T47D (cell line): ENCODE measurements at places on chromosomes 13 and 19.

GRCh38 chr13:99572131-99572530, 70.9 kb downstream of the TM9SF2 start:
- no peak for DNase-seq

DNA sequence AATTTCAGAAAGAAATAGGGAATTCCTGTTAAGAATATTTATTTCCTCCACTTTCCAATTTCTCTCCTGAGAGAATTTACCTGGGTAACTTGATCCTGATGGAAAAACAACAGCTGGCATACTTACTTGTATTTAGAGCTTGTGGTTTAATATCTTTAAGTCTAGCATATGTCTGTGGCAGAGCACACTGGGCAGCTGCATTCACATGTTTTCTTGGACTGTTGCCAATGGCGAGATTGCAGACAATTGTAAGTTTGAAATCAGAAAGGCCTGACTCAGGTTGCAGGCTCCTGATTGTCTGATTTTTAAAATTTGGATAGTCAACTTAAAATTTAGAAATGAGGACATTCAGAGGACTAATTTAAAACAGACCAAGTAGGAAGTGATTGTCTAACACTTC, 66.9 kb downstream of the NHLRC3 start:
- no peak for DNase-seq

- peak; percentile 65 for DNase-seq
Observed at GRCh38 chr19:33416307-33417215, 43.1 kb downstream of the CEBPG start.

DNA sequence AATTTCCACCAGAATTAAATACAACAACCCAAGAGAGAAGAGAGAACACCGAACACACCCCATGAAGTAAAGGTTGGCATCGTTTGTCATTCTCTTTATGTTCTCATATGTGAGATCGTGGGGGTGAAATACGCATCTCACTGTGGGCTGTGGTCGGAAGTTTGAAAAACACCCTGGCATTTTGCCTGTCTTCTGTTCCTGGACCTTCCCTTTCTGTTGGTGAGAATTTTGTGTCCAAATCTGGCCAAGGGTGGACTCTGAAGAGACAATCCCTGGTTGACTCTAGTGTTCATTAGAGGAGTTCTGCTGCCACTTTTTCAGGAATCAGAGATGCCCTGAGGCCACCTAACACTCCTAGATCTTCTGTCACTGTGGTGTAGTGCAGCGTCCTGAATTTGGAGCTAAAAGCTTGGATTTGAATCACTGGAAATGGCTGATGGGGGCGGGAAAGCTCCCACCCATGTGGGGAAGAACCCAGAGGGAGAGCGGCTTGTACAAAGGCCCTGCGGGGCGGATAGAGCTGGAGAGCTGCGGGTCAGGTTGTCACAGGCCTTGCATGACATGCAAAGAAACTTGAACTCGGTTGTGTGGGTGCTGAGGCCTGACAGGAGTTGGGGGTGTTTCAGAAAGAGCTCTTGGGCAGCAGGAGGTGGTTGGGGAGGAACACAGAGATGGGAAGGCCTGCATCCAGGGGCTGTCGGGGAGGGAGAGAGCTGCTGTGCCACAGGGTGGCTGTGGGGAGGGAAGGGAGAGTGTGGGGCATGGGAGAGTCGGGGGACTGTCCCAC, 11.1 kb upstream of the SPATA13 start:
- DNase-seq, result no peak

DNA sequence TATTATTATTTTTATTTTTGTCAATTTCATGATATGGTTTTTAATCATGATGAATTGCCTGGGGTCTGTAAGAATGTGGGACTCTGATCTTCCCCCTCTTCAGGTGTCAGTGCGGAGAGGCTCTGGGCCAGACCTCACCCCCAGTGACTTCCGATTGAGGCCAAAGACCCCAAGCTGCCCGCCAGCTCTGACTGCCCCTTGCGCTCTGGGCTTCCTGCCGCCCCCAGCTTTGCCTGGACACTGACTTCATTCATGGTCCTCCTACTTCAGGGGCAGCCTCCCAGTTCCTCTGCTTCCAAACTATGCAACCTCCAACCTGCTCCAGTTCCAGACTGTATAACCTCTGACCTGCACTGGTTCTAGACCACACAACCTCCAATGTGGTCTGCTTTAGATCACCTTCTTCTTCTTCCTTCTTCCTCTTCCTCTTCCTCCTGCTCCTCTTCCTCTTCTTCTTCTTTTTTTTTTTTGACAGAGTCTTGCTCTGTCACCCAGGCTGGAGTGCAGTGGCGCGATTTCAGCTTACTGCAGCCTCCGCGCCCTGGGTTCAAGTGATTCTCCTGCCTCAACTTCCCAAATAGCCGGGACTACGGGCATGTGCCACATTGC, 6.7 kb upstream of the PPP5C start:
- DNase-seq, result no peak

DNA sequence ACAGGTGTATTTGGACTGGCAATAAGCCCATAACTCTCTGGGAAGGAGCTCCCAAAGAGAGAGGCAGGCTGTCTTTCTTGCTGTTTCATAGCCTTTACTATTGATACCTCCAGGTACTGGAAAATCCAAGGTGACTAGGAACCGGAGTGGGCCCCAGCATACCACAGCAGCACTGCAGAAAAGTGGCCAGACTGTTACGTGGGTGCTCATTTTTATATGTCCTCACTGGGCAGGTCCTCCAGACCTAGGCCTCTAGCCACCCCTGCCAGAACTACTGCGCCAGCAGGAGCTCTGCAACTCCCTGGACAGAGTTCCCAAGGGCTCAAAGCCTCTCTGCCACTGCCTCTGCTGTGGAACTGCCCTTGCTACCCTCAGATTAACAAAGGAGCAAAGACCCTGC, 46.4 kb downstream of the LIG4 start:
- no peak for DNase-seq

DNA sequence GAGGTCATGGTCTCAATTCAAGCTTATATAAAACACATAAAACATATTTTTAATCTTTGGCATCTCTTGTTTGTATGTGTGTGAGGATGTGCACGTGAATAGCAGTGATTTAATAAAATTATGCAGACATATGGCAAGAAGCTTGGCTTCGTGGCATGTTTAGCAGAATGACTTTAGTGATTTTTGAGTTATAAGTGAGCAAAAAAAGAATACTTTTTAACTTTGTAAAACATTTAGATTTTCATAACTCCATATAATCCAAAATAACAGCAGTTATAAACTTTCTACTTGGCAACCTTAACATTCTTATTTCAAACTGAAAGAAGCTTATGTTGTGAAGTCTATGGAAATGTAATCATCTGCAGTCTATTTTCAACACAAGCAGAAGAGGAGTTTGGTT, 120.6 kb downstream of the SLITRK1 start:
- DNase-seq, result no peak

DNA sequence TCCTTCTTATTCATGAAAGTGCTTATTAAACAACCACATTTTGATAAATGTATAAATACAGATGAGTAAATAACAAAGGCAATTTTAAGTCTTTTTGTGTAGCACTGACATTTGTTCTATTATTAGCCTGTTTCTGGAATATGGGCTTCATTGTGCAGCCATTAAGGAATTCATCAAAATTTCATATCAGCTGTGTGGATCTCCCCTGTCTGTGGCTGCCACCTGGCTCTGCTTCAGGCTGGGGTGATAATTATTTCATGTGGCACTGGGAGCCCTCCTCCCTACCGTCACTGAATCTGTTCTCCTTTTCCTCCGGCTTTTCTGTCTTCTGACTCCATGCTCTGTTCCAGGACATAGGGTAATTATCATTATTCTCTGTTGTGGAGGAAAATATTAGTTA, 57.1 kb downstream of the LMO7 start:
- no peak for DNase-seq

- DNase-seq, result no peak
Observed at GRCh38 chr19:3382460-3383100, 16.2 kb downstream of the NFIC start.

- no peak for DNase-seq
Observed at GRCh38 chr13:74768521-74769085, 634.4 kb upstream of the KLF12 start.

DNA sequence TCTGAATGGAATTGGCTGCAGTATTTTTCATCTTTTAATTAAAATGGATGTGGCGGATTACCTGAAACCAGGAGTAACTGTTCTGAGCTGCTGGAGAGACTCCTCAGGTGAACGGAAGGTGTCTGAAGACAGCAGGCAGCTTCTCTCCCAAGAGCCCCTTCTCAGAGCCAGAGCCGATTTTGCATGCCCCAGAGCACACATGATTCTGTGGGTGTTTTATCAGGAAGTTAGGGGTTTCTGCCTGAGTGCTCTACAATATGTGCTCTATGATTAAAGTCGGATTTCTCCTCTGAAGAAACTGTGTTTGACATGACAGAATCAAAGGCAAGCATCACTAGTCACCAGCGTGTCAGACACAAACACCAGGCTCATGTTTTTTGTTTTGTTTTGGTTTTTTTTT, 60.7 kb upstream of the MCF2L start:
- DNase-seq, result no peak

DNA sequence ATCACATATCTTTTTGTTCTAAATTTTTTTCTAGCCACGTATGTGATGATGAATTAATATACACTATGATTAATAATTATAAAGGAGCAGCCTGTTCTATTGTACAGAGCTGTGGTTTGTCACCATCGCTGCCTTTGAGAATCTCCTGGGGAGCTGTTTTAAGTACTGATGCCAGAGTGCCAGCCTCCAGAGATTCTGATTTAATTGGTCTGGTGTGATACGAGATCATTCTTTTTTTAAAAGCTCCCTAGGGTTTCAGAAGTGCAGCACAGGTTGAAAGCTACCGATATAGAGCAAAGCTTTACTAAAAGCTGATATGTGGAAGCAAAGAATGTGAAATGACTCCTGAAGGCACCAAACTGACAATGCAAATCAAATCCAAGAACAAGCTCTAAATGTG, 314.7 kb downstream of the ITGBL1 start:
- no peak for DNase-seq

GRCh38 chr13:80262051-80262695, 78.8 kb downstream of the SPRY2 start:
- DNase-seq, result no peak

DNA sequence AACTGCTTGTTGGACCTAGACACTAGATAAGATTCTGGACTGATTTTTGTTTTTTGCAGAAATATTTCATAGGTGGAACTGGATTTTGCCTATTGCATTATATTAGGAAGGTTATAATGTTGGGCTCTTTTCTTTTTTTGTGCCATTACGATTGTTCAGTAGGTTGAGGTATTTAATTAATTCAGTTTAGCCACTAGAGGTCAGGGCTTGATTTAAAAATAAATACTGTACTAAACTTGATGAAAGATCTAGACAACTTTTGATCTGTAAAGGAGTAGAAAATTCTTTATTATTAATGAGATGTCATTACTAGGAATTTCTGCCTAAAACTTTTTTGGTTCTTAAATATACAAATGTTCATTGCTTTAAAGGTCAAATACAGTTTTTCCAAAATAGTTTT, 15.2 kb upstream of the SUPT20H start:
- no peak for DNase-seq

DNA sequence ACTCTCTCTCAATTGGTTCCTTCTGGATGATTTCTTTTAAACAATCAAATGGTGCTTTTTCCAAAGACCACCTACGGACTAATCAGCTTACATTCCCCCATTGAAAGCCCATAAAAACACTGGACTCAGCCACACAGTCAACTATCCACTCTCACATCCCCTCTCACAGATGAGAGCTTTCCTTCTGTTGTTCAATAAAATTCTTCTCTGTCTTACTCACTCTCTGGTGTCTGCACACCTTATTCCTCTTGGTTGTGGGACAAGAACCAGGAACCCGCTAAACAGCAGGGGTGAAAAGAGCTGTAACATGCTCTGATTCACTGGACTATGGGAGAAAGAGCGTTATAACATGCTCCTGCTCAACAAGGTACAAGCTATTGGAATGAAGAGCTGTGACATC, 2896.2 kb downstream of the PCDH9 start:
- DNase-seq, result no peak

DNA sequence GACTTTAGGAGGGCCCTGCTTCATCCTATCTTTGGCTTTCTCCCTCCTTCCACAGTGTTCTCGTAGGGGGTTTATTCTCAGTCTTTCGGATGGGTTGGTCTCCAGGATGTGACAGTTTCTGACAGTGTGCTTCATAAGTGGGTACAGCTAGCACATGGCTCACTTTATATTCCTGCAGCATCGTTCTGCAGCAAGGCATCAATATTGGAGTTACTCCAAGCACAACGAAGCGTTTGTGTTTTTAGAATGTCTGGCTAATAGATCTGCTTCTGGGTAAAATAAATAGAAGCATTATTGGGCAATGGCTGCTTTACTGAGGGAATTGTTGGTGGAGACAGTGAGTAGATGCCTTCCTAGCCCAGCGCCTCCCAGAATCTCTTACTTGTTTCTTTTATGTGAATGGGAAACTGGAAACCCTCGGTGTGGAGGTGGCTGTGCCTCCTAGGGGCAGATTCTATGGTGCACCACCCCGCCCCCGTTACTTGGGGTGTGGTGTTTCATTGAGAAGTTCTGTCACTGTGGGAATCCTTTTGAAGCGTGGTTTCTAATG, 2.0 kb downstream of the FARP1 start:
- DNase-seq, result peak; percentile 61

- no peak for DNase-seq
Observed at GRCh38 chr13:44508562-44509077, 67.5 kb downstream of the TSC22D1 start.

DNA sequence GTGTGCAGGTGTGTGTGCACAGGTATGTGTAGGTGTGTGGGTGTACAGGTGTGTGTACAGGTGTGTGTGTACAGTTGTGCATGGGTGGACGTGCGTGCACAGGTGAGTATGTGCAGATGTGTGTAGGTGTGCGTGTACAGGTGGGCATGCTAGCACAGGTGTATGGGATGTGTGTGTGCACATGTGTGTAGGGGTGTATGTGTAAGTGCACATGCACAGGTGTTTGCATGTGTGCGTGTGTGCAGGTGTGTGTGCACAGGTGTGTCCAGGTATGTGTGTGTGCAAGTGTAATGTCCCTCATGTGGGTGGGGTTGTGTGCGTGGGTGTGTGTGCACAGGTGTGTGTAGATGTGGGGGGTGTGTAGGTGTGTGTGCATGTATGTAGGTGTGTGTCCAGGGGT, 27.5 kb upstream of the TFDP1 start:
- DNase-seq, result no peak

DNA sequence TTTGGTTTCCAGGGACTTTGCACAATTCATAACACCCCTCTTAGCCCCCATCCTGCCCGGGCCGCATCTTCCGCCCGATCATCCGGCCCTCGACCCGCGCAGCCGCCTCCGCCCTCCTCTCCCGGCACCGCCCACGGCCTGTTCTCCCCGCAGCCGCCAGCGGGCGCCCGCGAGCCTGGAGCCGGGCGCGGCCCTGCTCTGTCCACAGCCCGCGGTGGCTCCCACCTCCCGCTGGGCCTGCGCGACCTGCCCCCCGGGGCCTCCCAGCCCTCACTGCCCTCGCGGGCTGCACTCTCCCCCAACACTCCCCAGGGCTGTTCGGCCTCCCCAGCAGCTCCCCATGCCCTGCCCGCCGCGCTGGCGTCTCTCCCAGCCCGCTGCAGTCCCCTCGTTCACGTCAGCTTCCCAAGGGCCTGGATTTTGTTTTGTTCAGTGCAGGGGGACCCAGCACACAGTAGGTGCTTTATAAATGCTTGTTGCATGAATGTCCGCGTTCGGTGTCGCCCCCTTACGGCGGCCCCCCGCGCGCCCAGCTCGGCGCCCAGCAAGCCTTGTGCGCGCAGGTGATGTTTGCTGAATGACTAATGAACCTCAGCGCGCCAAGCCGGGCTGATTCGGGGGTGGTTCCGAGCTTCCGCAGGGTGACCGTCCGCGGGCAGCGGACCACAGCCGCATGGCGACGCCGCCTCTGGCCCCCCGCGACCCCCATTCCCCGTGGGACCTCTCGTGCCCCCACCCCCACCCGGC, 4.6 kb upstream of the APC2 start:
- peak; percentile 70 for DNase-seq
